Stimulated activated CD4-positive, alpha-beta T cell treated with anti-CD3 and anti-CD28 coated beads, Interleukin-4, amount 100 ng/mL, for 48 hours (primary cell): ENCODE measurements at places on chromosomes 12 and 14.

DNA sequence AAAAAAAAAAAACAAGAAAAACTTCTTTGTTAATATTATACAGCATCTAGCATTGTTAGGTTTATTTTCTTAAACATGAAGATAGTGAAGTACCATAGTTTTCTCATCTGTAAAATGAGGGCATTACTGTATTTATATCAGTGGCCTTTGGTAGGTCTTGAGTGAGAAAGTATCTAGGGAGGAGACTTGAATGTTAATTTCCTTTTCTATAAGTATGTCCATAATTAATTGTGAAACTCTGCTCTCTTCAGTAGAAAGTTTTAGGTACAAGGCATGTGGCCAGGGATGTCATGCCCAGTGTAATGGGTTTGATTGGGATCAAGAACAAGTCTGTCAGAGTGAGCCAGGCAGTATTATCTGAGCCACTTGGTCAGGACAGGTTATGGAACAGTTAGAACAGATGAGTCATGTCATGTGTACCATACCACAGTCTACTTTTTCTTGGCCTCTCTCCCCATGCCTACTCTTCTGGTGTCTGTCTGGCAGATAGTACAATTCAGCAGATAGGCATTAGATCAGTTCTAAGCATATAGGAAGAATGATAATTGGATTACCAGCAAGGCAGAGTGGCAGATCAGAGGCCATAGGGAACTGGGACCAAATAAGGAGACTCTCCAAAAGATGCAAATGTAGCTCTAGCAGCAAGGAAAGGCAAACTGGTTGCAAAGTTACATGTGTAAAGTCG, 30.4 kb downstream of the FBXO34 start:
- DNase-seq, result no peak

GRCh38 chr14:50342221-50343078, 30.3 kb downstream of the DMAC2L start:
- no peak for DNase-seq

GRCh38 chr14:62905566-62905965, 139.7 kb downstream of the KCNH5 start:
- DNase-seq, result no peak

- DNase-seq, result no peak
Observed at GRCh38 chr14:76696791-76697190, 64.5 kb upstream of the VASH1 start.

DNA sequence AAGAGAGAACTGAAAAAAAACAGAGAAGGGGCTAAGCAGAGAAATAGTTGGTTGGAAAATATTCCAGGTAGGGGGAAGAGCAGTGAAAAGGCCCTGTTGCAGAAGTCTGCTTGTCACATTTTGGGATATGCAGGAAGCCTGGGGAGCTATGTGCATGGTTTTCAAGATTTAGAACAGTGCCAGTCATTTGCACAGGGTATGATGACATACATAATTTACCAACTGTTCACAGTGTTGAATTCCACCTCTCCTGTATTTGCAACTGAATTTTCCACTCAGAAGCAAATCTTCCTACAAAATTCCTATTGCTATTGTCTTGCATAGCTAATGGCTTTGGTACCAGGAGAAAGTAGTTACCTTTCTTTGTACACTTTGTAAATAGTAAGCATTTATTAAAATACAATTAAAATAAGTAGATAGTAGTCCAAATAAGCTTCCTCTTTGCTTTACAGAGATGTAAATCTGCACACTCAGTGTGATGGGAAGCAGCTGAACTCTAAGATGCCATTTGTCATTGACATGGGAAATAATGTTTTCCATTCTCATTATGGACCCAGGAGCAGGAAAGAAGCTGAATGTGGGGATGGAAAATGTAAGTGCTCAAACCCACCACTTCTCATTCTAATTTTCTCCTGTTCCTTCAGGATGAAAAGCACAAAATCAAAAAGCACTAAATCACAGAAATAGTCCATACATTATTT, 177.4 kb downstream of the BTG1 start:
- DNase-seq, result no peak
